CD4-positive, alpha-beta T cell treated with Interleukin-12 subunit alpha and Interleukin-12 subunit beta, for 1 hour (primary cell): ENCODE measurements at places on chromosomes 5 and 9.

- DNase-seq: no peak
Measured at GRCh38 chr5:666816-667498, 26.2 kb downstream of the TPPP start.

GRCh38 chr5:423626-424261 is 19.2 kb upstream of the EXOC3 start:
- no peak for DNase-seq

GRCh38 chr9:28847331-28847730 is 1274.0 kb upstream of the C9orf72 start:
- DNase-seq: no peak

DNA sequence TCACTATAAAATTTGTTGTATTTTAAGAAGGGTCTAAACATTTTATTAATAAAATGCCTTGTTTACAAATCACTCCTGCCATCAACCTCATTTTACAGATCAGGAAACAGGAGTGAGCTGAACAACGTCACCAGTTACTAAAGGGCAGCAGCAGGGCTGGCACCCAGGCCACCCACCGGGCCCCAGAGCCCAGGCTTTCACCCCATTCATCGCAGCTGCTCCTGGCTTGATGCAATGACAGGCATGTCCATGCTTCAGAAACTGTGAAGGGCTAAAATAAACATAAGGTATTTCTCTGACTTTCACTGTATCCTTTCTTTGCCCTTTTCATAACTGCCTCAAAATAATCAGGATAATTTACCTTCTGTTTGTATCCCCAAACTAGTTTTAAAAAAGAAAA is 18.1 kb downstream of the MED27 start:
- DNase-seq: no peak

DNA sequence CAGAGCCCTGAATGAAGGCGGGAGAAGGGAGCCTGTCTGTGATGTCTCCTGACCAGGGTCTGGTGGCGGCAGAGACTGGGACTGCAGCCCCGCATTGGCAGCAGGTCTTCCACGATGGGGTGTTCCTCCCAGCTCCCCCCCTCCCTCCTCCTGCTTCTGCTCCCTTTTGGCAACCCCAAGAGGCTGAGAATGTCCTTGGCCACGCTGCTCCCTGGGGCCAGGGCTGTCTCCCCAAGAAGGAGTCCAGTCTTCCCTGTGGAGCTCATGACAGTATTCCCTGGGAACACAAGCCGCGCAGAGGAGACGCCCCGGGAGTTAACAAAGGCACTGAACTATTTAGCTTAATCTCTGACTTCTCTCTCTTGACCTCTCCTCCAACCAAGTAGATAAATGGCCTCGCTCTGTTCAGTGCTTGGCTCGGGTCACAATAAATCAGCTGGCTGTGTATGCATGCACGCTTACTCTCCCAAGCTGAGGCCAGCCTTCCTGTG is 84.0 kb upstream of the NEURL1B start:
- DNase-seq: no peak

GRCh38 chr5:108266242-108266641 is 115.7 kb downstream of the FBXL17 start:
- no peak for DNase-seq

DNA sequence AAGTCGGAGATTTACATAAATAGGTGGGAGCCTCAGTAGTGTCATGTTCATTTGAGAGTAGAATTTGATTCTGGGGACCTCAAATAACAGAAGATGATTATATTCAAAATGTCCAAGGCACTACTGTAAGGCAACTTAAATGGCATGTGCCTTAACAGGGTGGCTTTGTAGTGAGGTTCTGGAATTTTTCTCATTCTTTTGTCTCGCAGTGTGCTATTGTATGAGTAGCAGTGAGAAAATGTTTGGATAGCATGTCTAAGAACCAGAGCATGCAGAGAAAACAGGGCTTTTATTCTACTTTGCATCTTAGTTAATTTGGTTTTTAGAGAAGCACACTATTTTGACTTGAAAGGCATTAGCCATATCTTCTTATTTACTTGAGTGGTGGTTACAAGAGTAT is 25.0 kb downstream of the MAST4 start:
- DNase-seq: no peak
